ENCODE measurements at places on chromosomes 2 and 18.
A peak's percentile ranks its signal among the peaks of the same experiment; 100 is the strongest.

GRCh38 chr2:71756280-71756906 is 303.0 kb downstream of the DYSF start:
- DNase-seq: no peak

GRCh38 chr18:58527952-58528287 is 101.0 kb downstream of the ALPK2 start:
- no peak for DNase-seq

GRCh38 chr2:138475277-138475776 is 26.2 kb upstream of the SPOPL start:
- no peak for DNase-seq

GRCh38 chr2:19888831-19889230 is 13.0 kb downstream of the TTC32 start:
- no peak for DNase-seq

DNA sequence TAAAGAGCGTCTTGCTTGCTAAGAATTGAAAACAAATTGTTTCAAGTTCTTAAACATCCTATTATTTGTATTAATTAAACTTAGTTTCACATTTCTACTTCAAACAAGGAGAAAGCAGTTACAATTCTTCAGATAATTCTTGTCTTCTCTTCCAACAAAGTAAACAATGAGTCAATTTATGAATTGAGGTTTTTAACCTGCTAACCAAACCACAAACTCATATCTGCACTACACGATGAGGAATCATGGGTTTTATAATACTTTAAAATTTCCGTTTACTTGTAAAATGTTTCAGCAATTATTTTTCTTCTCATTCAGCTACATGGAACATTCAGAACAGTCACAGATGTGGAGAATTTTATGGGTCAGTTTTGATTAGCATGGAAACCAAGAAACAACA is 114.2 kb downstream of the SPIRE1 start:
- DNase-seq: no peak

GRCh38 chr2:60633615-60634014 is 80.2 kb upstream of the BCL11A start:
- DNase-seq: peak; percentile 53

GRCh38 chr2:61091485-61091884 is 25.8 kb downstream of the SANBR start:
- DNase-seq: no peak

GRCh38 chr2:44572196-44572900 is 210.6 kb downstream of the CAMKMT start:
- DNase-seq: no peak

- no peak for DNase-seq
These were observed 20.8 kb downstream of the RASGRP3 start for GRCh38 chr2:33497221-33497650.

DNA sequence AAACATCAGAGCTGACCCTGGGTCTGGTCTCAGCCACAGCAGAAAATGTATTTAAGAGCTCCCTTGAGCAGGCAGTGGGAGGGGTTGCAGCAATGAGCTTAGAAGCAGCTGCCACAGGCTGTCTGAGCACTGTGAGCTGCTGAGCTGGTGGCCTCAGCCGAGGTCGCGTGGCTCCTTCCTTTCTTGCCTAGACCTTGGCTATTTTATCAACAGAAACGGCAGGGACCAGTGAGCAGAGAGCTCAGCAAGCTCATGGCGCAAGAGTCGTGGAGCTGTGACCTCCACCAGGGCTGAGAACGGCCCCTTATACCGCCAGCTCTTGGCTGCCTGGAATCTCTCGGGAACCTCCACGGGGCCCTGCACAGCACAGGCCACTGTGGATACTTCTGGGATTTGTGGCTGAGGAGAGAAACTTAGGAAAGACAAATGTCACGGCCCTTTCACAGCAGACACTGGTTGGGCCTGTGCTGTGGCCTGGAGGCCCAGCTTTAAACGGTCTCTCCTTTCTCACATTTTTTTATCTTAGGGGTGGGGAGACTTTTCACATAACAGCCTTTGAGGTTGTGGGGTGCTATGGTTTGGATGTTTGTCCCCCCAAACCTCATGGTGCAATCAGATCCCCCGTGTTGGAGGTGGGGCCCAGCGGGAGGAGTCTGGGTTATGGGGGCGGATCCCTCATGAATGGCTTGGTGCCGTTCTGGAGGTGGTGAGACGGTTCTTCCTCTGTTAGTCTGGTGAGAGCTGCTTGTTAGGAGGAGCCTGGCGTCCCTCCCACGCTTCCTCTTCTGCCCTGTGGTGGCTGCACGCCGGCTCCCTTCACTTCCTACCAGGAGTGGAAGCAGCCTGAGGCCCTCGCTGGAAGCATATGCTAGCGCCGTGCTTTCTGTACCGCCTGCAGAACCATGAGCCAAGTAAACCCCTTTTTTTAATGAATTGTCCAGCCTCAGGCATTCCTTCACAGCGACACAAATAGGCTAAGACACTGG is 1.7 kb downstream of the ALLC start:
- no peak for DNase-seq

DNA sequence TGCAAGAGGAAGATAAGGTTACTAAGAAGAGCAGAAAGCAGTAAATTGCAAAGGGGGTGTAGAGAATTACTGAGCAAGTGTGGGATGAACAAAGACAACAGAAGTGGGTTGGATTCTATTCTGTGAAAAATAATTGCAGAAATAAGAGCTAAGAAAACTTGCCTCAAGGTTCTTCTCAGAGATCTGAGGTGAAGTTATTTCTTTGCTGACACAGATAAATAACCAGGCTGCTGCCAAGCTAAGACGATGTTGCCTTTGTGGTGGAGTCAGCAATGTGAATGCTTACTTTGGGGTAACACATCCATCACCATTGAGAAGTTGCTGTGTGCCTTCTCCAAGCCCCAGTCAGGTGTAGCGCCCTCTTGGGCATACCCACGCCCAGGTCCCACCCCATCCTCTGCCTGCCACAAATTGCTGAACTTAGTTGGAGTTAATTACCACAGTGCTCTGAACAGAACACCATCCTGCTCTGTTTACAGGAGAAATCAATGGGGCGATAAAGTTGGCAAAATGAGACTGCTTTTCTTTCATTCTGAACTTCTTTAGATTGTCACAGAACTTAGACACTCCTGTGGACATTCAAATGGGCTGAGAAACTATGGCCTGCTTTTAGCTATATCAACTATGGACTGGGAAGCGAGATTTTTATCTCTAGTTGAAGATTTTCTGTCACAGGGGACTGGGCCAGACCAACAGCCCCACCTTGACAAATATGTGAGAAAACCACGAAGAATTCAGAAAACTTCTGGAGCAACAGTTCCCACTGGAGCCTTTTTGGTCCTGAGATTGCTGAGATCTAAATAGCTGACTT is 283.6 kb downstream of the TMX3 start:
- DNase-seq: no peak

- DNase-seq: no peak
These were observed 8.8 kb upstream of the SNED1 start for GRCh38 chr2:240989451-240990265.

- no peak for DNase-seq
These were observed 80.9 kb upstream of the CTDP1 start for GRCh38 chr18:79598633-79599175.
